ENCODE measurements at places on chromosomes 2 and 18.

DNA sequence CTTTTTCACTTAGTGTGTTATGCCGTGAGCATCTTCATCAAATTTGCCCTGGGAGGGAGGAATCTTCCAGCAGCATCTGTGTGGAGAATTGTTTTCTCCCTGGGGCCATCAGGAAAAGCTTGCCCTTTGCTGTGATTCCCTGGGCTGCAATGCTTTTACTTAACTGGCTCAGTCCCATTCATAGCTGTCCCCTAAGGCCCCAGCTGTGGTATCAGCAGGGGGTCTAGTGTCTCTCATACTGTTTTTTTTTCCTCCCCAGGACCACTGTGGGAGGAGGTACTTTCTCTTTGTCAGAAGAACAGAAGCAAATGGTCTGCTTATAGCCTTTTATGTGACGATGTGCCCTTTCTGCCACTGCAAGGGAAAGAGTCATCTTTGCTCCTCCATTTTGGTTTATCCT lies 176.8 kb upstream of the CELF4 start:
- no peak for DNase-seq

GRCh38 chr2:133352719-133353118 lies 215.5 kb downstream of the NCKAP5 start:
- DNase-seq: no peak

DNA sequence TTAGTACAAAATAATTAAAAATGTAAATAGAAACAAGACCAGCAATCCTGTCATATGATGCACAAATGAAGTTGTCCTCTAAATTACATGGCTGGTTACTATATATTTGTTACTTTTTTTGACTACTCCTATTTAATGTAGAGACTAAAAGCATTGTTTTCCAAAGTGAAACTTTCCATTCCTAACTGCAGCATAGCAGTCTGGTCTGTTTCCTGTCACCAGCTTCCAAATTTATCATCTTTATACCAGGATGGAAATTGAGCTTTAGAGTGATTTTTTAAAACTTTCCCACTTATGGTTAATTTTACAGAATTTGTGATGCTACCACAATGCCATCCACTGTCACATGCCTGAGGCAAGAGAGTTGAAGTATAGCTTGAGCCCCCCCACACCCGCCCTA lies 33.5 kb upstream of the RAB27B start:
- DNase-seq: no peak

GRCh38 chr2:229282758-229283546 lies 11.9 kb upstream of the PID1 start:
- DNase-seq: no peak

DNA sequence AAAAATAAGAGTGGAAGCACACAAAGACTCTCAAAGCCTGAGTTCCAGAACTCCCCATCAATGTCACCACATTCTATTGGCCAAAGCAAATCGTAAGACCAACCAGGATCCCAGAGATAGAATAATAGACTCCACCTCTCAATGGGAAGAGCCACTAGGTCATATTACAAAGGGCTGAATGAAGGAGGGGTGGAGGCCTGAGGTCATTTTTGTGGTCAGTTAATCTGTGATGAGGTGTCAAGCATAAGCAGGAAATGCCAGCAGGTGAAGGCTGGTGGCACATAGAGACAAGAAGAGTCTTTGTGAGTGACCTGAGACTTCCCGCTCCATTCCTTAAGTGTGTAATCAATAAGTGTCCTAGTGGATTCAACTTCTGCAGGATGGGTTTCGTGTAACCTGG lies 144.3 kb downstream of the TFCP2L1 start:
- no peak for DNase-seq
